ENCODE measurements at places on chromosomes 2 and 18.

GRCh38 chr2:98269274-98269673 lies 77.0 kb upstream of the CNGA3 start:
- DNase-seq, result peak; percentile 15

DNA sequence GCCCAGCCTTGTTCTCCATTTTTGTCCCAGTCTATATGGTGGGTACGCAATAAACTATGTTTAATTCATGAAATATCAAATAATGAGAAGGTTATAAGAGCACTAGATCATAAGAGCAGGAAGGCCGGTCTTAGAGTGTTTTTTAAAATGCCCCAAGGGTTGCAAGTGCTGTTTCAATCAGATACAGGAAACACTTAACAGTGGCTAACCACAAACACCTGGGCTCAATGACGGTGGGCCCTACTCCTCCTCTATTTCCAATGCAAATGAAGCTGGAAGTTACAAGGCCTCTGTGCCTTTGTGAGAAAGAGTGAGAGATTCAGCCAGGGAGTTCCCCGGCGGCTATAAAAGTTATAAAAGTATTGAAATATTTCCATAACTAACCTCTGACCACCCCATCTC lies 18.9 kb upstream of the WDR33 start:
- DNase-seq, result no peak

GRCh38 chr2:75954761-75955160 lies 244.0 kb upstream of the GCFC2 start:
- DNase-seq, result no peak

DNA sequence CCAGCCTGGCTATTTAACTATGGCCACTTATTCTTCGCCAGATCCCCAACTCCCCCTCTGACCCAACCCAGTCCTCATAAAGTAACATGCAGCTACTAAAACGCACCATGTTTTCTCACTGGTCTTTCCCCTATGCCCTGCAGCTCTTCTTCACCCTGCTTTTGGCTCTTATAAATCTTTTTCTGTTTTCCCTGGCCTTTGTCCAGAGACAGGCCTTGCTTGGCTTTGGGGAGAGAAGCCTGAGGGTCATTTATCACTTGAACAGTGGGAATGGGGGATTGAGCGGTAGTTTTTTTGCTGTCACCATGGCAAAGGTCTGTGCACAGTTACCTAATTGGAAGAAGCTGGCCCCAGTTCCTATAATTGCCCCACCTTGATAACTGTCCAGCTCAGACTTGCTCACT lies 202.9 kb upstream of the NT5C1B start:
- no peak for DNase-seq

DNA sequence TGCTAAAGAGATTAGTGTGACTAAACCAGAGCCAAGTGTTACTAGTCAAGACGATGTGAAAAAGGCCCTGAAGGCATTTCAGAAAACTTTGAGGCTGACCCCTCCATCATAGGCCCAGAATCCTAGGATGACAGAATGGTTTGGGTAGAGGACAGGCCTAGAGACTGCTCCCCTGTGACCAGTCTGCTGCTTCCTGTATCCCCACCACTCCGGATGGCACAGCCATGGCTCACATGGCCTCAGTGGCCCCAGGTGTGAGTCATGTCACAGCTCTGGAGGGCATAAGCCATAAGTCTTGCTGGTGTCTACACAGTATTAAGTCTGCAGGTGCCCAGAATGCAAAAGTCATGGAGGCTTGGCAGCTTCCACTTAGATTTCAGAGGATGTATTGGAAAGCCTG lies 12.4 kb upstream of the STAT1 start:
- no peak for DNase-seq

- no peak for DNase-seq
These were observed 45.6 kb downstream of the TRIB2 start for GRCh38 chr2:12762337-12762736.

DNA sequence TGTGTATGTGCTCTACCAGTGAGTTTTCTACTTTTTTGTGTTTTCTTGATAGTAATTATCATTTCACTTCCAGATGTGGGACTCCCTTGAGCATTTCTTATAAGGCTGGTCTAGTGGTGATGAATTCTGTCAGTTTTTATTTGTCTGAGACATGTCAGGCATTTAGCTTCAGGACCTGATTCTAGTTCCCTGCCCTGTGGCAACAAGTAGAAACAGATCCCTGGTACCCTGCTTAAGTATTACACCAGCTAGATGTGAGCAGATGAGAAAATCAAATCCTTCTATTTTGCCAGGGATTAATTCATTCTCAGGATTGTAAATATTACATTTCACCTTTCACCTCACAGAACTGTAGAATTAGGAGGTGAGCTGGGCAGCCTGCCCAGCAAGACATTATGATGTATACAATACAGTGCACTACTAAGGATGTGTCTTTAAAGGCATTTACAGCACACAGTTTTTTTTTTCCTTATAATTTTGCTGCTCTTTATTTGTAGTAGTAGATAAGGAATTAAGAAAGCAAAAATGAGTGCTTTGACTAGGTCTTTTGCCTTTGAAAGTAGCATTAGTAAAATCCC lies 35.1 kb downstream of the GALM start:
- DNase-seq, result peak; percentile 33

GRCh38 chr2:209468846-209469245 lies 45.0 kb downstream of the MAP2 start:
- no peak for DNase-seq

- no peak for DNase-seq
These were observed 17.7 kb upstream of the CNDP1 start for GRCh38 chr18:74516271-74517235.

DNA sequence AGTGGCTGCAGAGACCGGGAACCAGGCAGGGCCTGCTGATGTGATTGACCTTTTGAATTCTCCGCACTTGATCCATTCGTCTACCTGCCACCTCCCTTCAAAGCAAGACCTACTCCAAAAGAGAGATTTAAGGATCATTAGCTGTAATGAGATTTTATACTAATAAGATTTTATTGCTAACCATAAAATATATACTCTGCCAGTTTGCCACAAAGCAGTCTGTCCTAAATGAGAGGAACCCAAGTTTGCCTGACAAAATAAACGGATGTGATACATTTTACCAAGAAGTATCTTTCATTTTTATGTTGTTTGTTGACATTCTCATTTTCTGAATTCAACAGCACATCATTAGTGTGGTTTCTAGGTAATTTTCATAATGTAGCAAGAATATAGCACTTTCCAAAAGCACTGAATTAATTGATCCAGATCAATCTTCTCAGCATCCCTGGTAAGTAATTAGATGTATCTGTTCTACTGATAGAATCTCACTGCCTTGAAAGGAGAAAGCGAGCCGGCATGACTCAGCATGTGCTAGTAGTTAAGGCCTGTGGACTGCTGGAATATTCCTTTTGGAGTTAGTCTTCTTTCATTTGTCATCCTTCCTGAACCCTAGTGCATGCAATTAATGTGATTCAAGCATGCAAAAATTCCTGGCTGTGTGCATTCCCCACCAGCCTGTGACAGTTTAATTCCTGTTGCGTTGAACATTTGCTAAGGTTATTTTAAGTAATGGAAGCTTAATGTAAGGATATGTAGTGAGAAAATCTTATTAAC lies 128.5 kb downstream of the ARL6IP6 start:
- no peak for DNase-seq

DNA sequence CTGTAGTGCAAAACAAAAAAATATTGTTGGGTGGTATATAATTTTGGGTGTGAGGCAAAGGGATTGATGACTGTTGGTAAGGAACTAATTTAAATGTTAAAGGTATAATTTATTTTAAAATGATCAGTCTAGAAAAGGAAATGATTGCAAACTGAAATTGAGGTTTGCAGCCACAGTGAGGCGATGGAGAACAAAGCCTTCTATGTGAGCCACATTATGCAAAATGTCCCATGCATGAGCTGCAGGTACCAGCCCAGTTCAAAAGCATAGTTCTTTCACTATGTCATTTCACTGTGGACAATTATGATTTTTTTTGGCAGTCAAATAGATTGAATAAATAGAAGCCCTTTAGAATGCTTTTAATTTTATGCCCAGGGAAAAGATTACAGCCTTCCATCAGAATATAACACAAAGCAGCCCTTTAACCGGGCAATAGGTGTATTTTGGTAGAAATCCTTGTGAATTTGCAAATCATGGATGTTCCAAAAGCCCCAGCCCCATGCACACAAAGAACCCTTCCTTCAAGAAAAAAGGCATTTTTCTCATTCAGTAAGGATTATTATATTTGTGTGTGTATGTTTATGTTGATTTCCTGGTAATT lies 1.7 kb downstream of the MAP2 start:
- DNase-seq, result no peak

DNA sequence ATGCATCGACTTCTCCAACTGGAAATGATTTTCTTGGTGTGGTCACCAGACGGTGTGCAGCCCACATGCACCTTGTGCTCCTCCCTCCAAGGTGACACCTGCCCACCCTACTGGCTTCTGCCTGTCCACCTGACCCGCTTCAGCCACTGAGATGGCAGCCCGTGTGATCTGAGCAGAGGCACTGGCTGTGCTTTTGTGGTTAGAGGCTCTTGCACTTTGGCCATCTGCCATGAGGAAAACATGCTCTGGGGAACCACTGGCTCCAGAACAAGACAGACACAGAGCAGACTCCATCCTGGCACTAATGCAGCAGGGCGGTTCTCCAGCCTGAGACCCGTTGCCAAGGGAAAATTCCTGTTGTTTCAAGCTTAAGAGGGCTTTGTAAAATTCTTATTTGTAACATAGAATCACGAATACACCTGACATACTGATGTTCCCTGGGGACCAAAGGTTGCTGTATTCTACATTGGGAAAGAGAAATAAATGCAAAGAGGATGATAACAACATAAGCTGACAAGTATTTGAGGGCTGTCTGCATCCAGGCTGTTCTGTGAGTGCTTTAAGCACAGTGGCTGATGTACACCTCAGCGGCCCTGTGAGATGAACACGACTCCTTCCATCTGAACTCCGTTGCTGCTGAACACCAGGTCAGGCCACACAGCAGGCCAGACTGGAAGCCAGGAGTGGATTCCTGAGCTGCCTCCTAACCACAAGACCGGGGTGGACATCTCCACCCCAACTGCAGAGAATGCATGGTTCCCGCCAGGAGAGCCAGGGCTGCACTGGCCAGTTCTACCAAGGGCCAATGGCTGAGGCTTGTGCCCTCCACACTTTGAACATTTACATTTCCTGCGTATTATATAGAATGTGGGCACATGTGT lies 820.4 kb downstream of the GALR1 start:
- DNase-seq, result no peak

DNA sequence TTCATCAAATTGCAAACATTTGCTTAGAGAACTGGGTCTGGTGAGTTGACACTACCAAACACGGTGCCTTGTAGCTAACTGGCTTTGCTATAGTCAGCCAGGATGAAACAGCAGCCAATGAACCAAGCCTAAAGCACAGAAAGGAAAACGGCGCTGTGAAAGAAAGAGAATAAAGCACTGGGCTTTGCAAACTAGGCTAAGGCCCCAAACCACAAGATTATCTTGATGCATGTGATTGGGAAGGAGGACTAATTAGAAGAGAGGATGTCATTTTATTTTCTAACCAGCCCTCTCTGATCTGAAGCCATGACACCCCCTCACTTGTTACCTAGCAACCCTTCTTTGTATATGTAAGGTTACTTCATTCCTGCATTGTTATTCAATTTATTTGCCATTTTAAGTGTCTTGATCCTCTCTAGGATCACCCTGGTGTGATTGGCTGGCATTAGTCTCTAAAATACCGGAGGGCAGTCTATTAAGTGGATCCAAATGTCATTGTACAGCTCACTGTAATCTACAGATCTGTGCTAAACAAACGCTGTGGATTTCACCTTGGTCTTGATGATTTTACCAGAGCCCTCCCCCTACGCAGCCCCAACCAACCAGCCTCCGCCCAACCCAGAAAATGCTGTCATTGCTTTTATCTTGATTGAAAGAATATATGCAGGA lies 395.4 kb upstream of the ACVR2A start:
- DNase-seq, result no peak

DNA sequence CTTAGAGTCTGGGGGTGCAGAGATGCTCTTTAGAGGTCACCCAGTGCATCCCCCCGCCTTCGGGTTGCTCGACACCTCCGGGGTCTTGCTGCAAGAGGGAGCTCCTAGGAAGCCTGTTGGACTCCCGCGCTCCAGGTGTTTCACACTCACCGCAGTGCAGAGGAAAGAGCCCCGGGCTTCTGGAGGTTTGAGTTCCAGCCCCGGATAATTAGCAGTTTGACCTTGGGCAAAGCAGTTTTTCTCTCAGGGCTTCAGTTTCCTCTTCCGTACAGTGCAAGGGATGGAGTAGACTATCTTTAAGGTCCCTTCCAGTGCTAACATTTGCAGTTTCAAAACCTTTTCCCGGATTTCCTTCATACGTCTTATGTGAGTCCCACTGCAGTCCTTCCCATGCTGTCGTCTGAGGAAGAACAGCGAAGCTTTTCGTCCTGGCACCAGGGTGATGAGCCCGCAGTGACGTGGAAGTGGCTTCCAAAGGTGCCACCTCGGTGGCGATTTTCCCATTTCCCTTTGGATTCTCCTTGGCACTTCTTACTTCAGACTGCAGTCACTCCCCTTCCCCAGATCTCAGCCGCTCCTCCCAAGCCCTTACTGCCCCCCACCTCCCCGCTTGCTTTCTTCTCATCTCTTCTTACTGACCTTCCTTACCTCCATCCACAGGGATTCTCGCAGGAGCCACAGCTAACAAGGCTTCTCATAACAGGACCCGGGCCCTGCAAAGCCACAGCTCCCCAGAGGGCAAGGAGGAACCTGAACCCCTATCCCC lies 585 bp downstream of the PNKD start:
- no peak for DNase-seq

GRCh38 chr2:236366049-236366387 lies 101.8 kb upstream of the ASB18 start:
- DNase-seq, result no peak

DNA sequence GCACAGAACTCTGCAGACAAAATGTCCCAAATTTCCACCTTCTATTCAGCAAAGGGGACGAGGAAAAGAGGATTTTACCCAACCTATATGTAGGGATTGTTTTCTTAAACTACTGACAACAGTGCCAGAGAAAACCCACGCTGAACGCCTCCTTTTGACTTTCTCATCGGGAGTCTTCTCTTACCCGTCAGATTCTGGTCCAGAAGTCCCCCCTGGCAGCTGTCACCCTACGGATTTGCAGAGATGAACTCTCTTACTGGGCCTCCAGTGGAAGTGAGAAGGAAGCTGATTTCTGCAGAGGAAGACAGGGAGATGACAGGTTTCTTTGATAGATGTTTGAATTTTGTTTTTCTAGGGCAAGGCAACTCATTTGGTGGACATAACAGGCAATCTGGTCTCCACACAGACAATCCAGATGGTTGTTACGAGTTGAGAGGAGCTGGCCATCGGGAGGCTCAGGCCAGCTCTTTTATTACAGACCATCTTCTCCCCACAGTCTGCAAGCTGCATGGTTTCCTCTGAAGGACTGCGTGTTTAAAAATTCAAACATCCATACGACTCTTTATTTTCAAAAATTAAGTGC lies 804.3 kb downstream of the RNF144A start:
- DNase-seq, result no peak
